ENCODE measurements at places on chromosomes 2 and 18.

DNA sequence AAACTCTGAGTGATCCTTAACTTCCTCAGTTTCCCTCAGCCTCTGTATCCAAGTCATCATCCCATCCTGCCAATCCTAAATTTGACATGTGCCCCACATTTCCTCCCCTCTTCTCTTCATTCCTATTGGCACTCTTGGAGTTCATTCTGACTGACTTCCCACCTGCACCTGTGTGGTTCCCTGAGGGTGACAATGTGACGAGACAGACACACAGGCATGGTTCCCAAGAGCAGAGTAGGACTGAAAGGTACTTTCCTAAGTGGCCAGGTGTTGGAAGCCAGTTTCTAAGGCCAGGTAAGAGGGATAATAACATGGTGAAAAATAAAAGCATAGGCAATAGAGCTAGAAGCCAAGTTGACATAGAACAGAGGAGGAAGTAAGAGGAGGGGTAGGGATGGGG, 24.2 kb upstream of the REG3G start:
- no peaks in the 10 kb centered on the region for H3K36me3 ChIP-seq
- no peaks in the 10 kb centered on the region for H3K27me3 ChIP-seq
- H3K27ac ChIP-seq = no peak overlapping the region
- H3K4me3 ChIP-seq = no peak overlapping the region
- DNase-seq = no peak

DNA sequence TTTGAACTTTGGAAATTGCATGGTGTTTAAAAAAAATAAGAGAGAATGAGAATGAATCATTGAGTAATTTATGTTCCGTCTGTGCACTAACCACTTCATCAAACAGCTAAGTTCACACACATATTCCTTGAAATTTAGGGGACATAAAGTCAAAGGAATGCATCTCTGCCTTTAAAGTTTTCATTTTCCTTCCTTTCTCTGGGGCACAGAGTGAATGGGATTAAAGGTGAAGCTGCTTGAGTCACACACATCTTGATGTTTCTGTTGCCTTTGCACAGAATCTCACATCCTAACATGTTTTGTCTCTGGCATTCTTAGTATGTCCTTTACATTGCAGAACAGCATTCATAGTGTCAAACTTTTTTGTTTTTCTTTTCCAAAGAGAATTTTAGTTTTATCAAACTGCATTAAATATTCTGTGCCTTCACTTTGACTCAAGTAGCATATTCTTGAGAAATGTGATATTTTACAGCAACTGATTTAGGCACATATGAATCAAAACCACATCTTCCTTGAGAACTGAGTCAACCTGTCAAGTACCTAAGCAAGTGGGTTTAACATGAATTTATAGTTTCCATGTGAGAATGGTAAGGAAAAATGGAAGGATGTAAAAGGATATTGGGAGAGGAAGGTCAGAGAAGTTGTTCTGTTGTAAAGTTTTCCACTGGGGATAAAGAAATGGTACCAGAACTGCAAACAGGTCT, 169.1 kb upstream of the THUMPD2 start:
- H3K27ac ChIP-seq = no peak overlapping the region
- no peak for DNase-seq
- H3K36me3 ChIP-seq = no peaks in the 10 kb centered on the region
- no peaks in the 10 kb centered on the region for H3K27me3 ChIP-seq
- no peak overlapping the region for H3K4me3 ChIP-seq

GRCh38 chr2:172965433-172966212, 110.0 kb upstream of the MAP3K20 start:
- H3K27ac ChIP-seq = no peak overlapping the region
- no peaks in the 10 kb centered on the region for H3K27me3 ChIP-seq
- H3K36me3 ChIP-seq = no peaks in the 10 kb centered on the region
- peaks cover 6% of the 10 kb centered on the region for H3K4me1 ChIP-seq
- H3K4me3 ChIP-seq = no peak overlapping the region
- no peak for DNase-seq

GRCh38 chr2:178530625-178531142, 50.4 kb downstream of the PLEKHA3 start:
- H3K36me3 ChIP-seq = peaks cover 7% of the 10 kb centered on the region
- no peak overlapping the region for H3K27ac ChIP-seq
- no peaks in the 10 kb centered on the region for H3K4me1 ChIP-seq
